Liver (tissue), 10 donors: ENCODE measurements at places on chromosomes 1 and 21. TPM values are rescaled to one million over a fixed set of nuclear protein-coding genes. Genes with fewer than 3 reads are reported as not detected.

- H3K27ac ChIP-seq: no peak overlapping the region
- H3K36me3 ChIP-seq: no peaks in the 10 kb centered on the region
- no peak for DNase-seq
These were observed 13.2 kb downstream of the PODN start for GRCh38 chr1:53075206-53075605.

DNA sequence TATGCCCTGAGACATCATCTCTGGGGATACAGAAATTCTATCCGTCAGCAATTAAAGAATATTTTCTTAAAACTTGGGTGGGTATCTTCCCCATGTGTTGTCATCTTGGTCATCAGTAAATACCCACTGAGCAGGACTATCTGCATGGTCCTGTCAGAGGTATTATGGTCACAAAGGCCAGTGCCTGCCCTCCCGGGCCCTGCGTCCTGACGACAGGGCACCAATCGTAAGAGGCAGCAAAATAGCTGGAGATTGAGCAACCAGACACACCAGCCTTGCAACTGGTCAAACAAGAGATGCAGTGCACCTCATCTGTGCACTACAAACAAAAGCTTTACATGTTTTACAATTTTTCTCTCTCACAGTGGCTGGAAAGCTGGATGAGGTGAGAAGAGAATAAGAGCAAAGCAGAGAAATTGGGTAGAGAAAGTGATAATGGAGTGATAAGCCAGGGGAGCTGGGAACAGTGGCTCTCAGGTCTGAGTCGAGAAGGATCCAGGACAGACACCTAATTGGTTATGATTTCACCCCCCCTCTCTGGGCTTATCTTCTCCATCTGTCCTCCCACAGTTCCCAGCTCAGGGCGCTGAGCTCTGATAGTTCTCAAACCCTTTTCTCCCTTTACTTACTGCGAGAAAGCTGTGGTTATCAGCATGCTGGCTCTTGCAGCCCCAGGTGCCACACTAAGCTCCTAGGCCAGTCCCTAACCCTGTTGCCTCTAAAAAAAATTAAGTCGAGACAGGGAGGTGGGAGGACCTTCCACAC is 8.8 kb upstream of the SRP9 start:
- DNase-seq: no peak
- H3K4me3 ChIP-seq: no peak overlapping the region
- no peaks in the 10 kb centered on the region for H3K36me3 ChIP-seq
- H3K27me3 ChIP-seq: no peaks in the 10 kb centered on the region
- no peak overlapping the region for H3K27ac ChIP-seq

- H3K4me1 ChIP-seq: peaks cover 53% of the 10 kb centered on the region
- no peaks in the 10 kb centered on the region for H3K27me3 ChIP-seq
- no peak for DNase-seq
- H3K27ac ChIP-seq: no peak overlapping the region
- no peak overlapping the region for H3K4me3 ChIP-seq
- H3K36me3 ChIP-seq: no peaks in the 10 kb centered on the region
These were observed 5.2 kb upstream of the HLX start for GRCh38 chr1:220873868-220874655.

GRCh38 chr1:225845097-225845496 is 35.2 kb downstream of the EPHX1 start:
- no peak overlapping the region for H3K27ac ChIP-seq
- no peaks in the 10 kb centered on the region for H3K4me1 ChIP-seq
- H3K27me3 ChIP-seq: no peaks in the 10 kb centered on the region
- no peak overlapping the region for H3K4me3 ChIP-seq
- DNase-seq: no peak

GRCh38 chr21:42463861-42464515 is 32.0 kb downstream of the RSPH1 start:
- H3K4me1 ChIP-seq: peaks cover 14% of the 10 kb centered on the region
- DNase-seq: peak; percentile 57
- H3K4me3 ChIP-seq: no peak overlapping the region
- no peaks in the 10 kb centered on the region for H3K36me3 ChIP-seq

DNA sequence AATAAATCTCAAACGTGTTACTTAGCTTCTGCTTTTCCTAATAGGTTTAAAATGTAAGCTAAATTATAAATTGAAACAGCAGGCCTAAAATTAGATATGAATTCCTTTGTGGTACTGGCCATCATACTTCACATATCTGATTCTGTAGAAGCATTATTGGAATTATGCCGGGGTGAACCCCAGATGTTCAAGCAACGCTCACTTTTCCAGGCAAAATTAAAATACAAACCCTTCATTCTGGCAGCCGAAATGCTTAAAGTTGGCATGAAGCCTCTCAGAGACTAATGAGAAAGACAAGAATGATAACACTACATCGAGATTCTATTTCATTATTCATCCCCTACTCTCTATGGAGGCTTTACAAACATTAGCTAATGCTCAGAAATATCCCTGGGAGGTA is 1352.7 kb upstream of the ADGRL2 start:
- no peak overlapping the region for H3K27ac ChIP-seq
- H3K4me1 ChIP-seq: no peaks in the 10 kb centered on the region
- H3K36me3 ChIP-seq: no peaks in the 10 kb centered on the region
- no peak for DNase-seq

DNA sequence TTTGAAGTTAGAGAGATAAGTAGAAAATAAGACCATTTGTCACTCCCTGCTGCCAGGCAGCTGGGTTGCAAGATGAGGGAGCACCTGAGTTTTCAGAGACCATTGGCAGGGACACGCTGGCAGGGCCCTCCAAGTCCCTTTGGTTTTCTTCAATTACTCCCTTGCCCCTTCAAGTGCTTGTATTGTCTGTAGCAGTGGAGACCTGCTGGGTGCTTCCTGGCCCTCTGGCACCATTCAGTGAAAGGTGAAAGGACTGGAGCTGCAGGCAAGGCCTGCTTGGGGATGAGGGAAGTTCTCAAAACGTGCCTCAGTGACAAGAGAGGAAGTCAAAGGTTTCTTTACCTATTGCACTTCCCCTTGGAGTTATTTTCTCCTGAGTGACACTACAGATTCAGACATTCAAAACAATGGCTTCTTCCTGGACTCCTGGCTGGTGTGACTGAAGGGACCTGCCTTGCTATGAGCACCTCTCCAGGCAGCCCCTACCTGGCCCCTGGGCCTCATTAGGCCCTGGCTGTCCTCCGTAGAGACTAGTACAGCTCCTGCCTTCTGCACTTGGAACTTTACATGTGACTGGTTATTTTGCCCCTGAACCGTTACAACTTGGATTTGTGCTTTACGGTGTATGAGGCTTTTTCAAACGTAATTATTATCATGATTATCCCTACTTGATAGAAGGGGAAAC is 100.1 kb downstream of the C1orf21 start:
- no peaks in the 10 kb centered on the region for H3K36me3 ChIP-seq
- H3K4me1 ChIP-seq: no peaks in the 10 kb centered on the region
- H3K4me3 ChIP-seq: no peak overlapping the region
- DNase-seq: no peak
- no peaks in the 10 kb centered on the region for H3K27me3 ChIP-seq
- H3K27ac ChIP-seq: no peak overlapping the region

DNA sequence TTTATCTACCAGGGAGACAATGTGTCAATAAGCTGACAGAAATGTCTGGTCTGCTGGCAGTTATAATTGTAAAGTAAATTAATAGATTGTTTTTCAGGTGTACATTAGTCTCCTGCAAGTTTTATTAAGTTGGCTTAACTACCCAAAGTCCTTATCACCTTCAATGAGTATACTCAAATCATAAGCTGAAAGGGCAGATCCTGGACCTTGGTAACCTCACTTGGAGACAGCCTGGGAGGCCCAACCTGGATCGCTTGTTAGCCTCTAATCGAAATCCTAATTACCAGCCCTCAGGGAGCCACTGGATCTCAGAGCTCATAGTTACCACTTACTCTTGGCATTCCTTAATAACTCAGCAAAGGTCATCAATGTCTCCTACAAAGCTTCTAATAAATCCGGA is 49.7 kb downstream of the UCHL5 start:
- no peaks in the 10 kb centered on the region for H3K27me3 ChIP-seq
- H3K27ac ChIP-seq: no peak overlapping the region
- H3K36me3 ChIP-seq: no peaks in the 10 kb centered on the region
- no peak for DNase-seq
- H3K4me1 ChIP-seq: peaks cover 9% of the 10 kb centered on the region
- H3K4me3 ChIP-seq: no peak overlapping the region

DNA sequence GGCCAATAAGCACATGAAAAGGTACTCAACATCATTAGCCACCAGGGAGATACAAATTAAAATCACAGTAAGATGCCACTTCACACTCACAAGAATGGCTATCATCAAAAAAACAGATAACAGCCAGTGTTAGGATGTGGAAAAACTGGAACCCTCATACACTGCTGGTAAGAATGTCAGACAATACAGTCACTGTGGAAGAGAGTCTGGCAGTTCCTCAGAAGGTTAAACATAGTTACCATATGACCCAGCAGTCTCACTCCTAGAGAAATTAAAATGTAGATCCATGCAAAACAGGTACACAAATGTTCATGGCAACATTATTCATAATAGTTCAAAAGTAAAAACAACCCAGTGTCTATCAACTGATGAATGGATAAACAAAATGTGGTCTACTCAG is 33.3 kb downstream of the LDLRAD1 start:
- no peak for DNase-seq
- no peaks in the 10 kb centered on the region for H3K36me3 ChIP-seq
- H3K27ac ChIP-seq: no peak overlapping the region
- no peak overlapping the region for H3K4me3 ChIP-seq
- H3K27me3 ChIP-seq: no peaks in the 10 kb centered on the region

DNA sequence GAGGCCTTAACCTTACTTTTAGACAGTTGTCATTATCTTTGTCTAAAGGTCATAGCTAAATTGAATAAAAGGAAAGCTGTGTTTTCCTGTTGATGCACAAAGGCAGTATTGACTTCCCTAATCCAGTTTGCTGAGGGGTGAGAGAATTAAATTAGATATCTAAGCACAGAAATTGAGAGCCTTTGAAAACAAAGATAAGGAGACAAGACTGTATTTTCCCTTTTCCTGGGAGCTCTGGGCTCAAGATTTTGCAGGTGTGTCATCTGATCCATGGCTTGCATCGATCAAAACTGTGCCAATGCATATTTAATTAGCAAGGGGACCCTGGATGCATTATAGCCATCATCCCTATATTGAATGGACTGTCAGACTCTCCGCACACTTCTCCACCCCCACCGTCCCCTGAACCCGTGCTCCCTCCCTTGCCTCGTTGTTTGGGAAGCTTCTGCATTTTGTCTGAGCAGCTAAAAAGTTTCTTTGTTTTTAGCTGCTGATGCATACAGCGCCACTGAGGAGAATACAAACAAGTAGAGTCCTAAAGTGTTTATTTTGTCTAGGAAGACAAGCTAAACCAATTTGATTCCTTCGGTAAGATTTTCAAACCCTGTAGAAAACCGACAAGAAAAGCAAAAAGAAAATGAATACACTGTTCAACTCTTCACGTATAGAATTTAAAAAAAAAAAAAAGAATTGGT is 186.3 kb downstream of the NFIA start:
- H3K27me3 ChIP-seq: no peaks in the 10 kb centered on the region
- no peak for DNase-seq
- H3K36me3 ChIP-seq: no peaks in the 10 kb centered on the region
- H3K27ac ChIP-seq: no peak overlapping the region
- H3K4me1 ChIP-seq: peaks cover 7% of the 10 kb centered on the region
- no peak overlapping the region for H3K4me3 ChIP-seq

DNA sequence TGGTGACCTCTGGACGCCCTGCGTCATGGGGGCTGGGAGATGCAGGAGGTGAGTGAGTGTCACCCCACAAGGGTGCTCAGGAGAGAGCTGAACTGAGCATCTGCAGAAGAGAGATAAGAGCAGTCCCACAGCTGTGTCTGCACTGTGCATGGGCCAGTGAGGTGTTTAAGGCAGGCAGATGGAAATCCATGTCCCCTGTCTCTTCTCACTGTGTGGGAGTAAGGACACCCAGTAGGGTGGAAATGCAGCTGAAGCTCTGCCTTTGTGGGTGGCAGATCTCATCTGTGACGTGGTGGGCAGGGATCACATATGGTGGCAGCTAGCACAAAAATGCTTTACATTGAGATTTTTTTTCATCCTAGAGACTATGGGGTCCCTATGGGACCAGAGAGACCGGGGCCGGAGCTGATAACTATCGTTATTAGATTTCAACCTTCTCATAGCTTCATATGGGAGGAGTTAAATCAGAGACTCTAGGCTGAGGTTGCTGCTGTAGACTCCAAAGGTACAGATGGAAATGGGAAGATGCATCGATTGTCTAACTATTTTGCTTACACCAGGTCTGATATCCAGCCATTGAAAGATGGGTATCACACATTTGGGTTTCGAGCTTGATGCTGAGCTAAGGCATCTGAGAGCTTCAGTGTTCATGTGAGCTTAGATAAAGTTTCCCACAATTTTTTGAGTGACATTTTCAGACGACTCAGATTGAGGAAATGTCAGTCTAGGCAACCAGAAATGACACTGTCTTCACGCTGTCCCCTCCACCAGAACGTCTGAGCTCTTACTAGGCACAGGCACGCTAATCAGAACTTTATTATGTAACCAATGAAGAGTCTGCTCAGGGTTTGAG is 65.3 kb upstream of the PSEN2 start:
- H3K4me3 ChIP-seq: no peak overlapping the region
- H3K27me3 ChIP-seq: no peaks in the 10 kb centered on the region
- H3K4me1 ChIP-seq: no peaks in the 10 kb centered on the region
- H3K36me3 ChIP-seq: no peaks in the 10 kb centered on the region

- no peak for DNase-seq
These were observed 19.3 kb downstream of the RSBN1 start for GRCh38 chr1:113792986-113793385.

DNA sequence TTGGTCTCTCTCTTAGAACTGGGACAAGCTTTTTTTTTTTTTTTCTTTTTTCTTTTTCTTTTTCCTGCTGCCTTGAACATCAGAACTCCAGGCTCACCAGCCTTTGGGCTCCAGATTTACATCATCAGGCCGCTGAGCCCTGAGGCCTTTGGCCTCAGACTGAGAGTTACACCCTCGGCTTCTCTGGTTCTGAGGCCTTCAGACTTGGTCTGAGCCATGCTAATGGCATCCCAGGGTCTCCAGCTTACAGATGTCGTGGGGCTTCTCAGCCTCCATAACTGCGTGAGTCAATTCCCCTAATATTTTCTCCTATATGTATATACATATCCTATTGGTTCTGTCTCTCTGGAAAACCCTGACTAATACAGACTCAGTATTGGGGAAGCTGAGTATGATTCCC is 36.5 kb upstream of the RC3H1 start:
- no peaks in the 10 kb centered on the region for H3K4me1 ChIP-seq
- H3K27me3 ChIP-seq: no peaks in the 10 kb centered on the region
- H3K27ac ChIP-seq: no peak overlapping the region
- no peaks in the 10 kb centered on the region for H3K36me3 ChIP-seq
- H3K4me3 ChIP-seq: no peak overlapping the region
- DNase-seq: no peak

KCNJ9 gene
- not detected for total RNA-seq

CD1E gene
- total RNA-seq: 0.25 TPM

TGFBR3 gene
- 12.3 TPM for total RNA-seq

FAM131C gene
- not detected for total RNA-seq

GNL2 gene
- 27.6 TPM for total RNA-seq

S100B gene
- 1.1 TPM for total RNA-seq

OR2L13 gene
- total RNA-seq: not detected

CD52 gene
- total RNA-seq: 4.0 TPM
